CD4-positive, alpha-beta T cell treated with Interferon alpha-2 for 1 hour (primary cell): ENCODE measurements at places on chromosomes 16 and 17.

DNA sequence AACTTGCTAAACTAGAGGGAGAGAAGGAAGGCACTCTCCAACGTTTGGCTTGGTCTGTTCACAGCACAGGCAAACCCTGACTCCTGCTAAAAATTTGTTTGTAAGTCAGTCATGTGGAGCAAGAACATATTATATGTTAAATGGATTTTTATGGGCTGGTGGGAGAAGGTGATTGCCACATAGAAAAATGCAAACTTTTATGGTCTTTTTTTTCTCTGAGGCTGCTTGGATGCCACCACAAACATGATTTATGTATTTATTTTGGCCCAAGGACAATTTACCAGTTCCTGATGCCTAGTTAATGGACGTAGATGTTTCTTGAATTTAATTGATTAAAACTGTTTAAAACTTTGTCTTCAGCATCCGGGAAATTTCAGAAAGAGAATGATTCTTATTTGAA lies 274.2 kb upstream of the MYOCD start:
- no peak for DNase-seq

GRCh38 chr16:70649300-70649699 lies 2.9 kb downstream of the IL34 start:
- DNase-seq: no peak

DNA sequence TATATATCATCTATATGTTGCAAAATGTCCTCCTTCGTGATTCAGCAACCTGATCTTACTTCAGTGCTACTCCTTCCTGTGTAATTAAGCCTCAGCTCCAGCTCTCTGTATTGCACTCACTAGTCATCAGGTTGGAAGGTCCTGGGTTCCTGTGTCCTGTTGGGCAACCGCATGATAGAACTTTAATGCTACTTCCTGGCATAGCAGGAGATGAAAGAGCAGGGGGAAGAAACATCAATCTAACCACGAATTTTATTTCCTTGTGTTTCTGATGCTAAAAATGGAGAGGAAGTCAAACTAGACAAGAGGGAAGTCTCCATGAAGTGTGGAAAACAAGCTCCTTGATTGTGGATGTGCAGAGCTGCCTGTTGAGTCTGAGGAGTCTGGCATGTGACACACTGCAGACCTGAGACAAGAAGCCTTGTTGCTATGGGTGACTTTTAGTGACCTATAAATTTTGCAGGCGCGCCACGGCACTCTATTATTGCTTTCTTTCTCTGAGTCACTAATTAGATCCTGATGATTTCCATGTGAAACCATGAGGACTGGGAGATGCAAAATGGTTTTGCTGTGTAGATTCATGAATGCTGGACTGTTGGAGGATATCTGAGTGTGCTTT lies 25.6 kb downstream of the IGSF6 start:
- peak; percentile 49 for DNase-seq

DNA sequence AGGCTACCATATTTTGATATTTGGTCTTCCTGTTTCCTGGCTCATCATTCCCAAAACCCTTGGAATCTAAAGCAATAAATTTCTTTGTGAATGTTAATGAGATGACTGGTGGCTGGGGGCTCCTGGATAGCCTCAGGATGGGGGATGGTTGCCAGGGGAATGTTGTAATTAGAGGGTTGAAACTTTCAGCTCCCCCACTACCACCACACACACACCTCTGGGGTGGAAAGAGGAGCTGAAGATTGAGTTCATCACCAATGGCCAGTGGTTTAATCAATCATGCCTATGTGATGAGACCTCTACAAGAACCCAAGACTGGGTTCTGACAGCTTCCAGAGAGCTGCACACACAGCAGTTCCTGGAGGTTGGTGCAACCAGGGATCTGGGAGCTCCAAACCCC lies 59.1 kb downstream of the HS3ST3A1 start:
- DNase-seq: no peak

DNA sequence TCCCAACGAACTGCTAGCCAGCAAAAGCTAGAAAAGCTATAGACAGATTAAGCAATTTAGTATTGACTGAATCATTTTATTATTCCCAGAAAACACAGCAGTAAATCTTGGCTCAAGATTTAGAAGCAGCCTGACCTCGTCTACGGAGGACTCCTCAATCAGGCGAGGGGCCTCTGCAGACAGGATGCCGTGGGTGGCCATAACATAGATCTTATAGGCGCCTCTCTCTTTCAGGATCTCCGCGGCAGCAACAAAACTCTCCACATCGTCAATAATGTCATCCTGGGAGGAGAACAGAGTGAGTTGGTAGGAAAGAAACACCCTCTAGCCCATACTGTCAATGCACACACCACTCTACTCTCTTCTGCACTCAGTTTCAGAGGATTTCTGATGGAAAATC lies 4.7 kb upstream of the QRICH2 start:
- DNase-seq: no peak

GRCh38 chr16:50001144-50001543 lies 23.9 kb upstream of the CNEP1R1 start:
- no peak for DNase-seq

GRCh38 chr17:1546292-1546922 lies 16.2 kb downstream of the PITPNA start:
- no peak for DNase-seq

DNA sequence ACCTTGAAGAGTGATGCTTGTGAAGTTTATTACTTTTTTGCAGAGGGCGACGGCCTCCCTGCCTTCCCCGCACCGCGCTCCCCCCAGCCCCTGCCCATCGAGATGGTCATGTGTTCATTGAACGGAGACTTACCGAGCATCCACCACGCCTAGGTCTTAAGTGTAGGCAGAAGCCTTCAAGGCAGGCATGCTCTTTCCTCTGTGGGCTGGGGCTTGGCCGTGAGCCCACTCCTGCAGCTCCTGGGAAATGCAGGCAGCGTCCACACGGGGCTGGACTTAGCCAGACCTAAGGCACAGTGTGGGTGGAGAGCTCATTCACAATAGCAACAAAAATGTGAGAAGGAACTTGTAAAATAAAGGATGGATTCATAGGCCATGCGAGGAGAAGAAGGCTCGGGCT lies 19.2 kb downstream of the RNF213 start:
- no peak for DNase-seq

- DNase-seq: no peak
These were observed 229.0 kb downstream of the CPPED1 start for GRCh38 chr16:12574721-12575120.

DNA sequence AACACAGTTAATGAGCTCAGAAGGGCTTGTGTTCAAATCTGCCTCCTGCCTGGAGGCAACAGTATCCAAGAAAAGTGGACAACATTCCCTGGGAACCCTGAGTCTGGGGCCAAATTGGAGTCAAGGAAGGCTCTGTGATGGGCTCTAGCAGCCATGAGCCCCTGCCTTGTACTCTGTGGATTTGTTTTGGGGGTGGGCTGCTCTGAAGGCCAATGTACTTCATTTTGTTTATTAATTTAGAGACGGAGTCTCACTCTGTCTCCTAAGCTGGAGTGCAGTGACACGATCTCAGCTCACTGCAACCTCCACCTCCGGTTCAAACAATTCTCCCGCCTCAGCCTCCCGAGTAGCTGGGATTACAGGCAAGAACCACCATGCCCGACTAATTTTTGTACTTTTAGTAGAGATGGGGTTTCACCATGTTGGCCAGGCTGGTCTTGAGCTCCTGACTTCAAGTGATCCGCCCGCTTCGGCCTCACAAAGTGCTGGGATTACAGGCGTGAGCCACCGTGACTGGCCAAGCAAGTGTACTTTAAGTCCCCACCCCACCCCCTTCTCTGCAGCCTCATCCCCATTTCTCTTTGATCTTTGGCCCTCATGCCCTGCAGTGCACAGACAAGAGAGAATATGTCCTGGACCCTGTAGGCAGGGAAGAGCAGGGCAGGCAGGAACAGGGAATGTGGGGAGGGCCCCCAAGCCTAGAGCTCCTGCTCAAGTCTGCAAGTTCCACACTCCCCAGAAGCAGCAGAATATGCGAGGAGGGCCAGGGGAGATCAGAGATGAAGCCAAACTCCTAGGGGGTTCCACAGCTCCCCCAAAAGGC lies 2.7 kb upstream of the GIP start:
- DNase-seq: no peak

- no peak for DNase-seq
These were observed 54.5 kb downstream of the TUBD1 start for GRCh38 chr17:59838052-59838916.

DNA sequence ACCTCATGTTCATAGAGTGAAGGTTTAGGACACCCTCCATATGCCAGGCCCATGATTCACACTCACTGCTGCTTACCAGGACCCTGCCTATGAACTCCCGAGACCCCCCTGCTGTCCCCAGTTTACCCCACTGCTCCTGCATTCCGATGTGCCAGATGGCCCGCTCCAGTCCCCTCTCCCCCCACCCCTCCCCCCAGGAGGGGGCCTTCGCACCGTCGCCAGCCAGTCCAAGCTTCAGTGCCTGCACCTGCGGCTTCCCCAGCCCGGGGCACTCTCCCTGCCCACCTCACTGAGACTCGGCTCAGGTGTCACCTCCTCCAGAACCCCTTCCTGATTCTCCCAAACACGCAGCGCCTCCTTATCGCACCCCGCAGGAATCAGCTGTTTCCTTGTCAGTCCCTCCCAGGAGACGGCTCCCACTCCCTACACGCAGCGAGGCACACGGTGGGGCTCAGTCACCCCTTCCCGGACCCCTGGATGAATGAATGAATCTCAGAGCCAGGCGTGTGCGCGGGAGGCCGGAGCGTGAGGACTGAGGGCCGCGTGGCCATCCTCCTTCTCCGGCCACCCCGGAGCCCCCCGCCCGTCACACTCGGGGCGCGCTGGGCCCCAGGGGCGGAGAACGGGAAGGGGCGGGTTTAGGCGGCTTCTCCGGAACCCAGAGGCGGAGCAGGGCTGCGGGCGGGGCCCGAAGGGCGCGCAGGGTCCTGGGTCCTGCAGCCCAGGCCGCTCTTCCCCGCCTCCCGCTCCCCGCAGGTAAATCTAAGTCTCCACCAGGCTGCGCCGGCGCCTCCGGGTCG lies 1.6 kb downstream of the MYO1C start:
- DNase-seq: peak; percentile 56

GRCh38 chr16:79169239-79169638 lies 431.3 kb downstream of the MAF start:
- no peak for DNase-seq

- no peak for DNase-seq
These were observed 50.1 kb upstream of the ATP2A3 start for GRCh38 chr17:4014148-4014927.

DNA sequence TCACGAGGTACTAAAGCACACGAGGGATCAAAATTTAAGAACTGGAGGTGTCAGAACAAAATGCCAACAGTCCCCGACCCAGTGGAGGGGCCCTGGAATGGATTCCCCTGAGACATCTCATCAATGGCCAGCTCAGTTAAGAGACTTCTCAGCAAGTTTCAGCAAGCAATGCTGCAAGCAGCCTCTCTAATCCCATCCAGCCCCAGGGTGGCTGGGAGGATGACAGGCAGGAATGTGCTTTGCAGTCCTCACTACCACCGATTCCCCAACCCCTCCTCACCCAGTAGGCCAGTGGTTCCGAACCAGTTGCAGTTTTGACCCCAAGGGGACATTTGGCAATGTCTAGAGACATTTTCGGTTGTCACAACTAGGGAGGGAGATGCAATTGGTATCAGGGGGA lies 8.7 kb downstream of the GPRC5B start:
- no peak for DNase-seq

GRCh38 chr16:89484041-89484501 lies 6.3 kb downstream of the ANKRD11 start:
- no peak for DNase-seq

- DNase-seq: no peak
These were observed 133.2 kb upstream of the PLCG2 start for GRCh38 chr16:81645925-81646324.

- DNase-seq: peak; percentile 81
These were observed 10.8 kb downstream of the HID1 start for GRCh38 chr17:74961657-74962350.

- no peak for DNase-seq
These were observed 239.2 kb upstream of the MAF start for GRCh38 chr16:79839466-79840341.

GRCh38 chr17:50634915-50635731 lies 442 bp downstream of the ABCC3 start:
- DNase-seq: no peak

- DNase-seq: no peak
These were observed at the start of gene HOXB5 for GRCh38 chr17:48593126-48593829. TSS of gene HOXB5 (minus strand) at chr17:48593779. CDS start at chr17:48593682, 97 bp downstream.

DNA sequence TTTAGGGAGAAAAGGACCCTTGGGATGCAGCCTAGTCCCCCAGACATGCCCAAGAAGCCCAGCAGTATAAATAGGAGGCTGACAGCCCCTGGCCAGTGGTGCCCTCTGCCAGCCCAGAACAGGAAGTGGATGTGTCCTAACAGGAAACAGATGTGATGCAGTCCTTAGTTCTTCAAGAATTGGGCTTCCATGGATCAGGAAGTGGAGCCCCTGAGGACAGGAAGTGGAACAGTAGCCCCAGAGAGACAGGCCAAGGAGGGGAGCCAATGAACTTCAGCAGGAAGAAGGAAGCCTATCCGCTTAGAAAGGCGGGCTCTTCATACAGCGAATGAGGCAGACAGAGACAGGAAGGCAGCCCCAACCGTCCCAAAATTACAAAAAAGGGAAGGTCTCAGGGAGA lies 7.2 kb downstream of the CTF1 start:
- peak; percentile 36 for DNase-seq

DNA sequence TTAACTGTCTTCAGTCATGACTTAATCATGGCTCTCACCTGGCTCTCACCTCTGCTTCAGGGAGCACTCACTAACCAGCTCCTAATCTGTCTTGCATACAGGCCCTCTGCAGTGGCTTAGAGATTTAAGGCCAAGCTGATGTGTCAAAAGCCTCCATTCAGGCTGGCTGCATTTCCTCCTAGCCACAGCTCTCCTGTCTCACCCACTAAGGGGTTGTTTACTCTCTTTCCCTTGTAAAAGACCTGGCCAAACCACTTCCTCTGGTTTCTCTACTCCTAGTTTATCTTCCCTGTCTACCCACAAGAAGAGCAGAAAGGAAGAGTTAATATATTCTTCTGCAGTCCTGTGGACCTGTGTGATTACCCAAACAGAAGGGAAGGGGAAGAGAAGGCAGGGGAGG lies 9.3 kb upstream of the ASIC2 start:
- no peak for DNase-seq

GRCh38 chr16:50252874-50253513 lies 13.4 kb upstream of the ADCY7 start:
- no peak for DNase-seq

DNA sequence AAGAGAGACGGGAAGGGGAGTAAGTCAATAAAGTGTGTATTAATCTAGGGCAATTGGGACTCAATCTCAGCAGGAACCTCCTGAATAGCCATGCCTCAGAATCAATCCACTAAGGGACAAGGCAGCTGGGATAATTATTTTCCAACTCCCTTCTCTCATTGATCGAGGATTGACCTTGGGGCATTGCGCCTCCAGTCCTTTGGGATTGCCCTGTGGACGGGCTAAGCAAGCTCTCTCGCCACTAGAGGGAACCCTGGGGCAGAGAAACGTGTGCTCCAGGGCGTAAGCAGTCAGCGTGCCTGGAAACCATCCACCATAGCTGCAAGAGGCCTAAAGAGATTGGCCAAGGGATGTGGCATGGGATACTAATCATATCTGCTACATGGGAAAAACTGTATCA lies 53.9 kb upstream of the ERCC4 start:
- DNase-seq: peak; percentile 22
